Upper lobe of right lung (tissue), 1 donor: ENCODE measurements at places on chromosomes 5 and 9. TPM values are rescaled to one million over a fixed set of nuclear protein-coding genes. Genes with fewer than 3 reads are reported as not detected.
A peak's percentile ranks its signal among the peaks of the same experiment; 100 is the strongest.

- H3K27ac ChIP-seq = peak within 1 kb of the TSS; percentile 82
- peaks cover 18% of the 10 kb centered on the region for H3K36me3 ChIP-seq
- no peaks in the 10 kb centered on the region for H3K27me3 ChIP-seq
- peak; percentile 94 for DNase-seq
Observed at GRCh38 chr9:34651876-34652601, at the start of gene IL11RA. Gene IL11RA, plus strand, starts transcription at chr9:34652185. Its CDS starts 3,033 bp downstream, at chr9:34655218.

DNA sequence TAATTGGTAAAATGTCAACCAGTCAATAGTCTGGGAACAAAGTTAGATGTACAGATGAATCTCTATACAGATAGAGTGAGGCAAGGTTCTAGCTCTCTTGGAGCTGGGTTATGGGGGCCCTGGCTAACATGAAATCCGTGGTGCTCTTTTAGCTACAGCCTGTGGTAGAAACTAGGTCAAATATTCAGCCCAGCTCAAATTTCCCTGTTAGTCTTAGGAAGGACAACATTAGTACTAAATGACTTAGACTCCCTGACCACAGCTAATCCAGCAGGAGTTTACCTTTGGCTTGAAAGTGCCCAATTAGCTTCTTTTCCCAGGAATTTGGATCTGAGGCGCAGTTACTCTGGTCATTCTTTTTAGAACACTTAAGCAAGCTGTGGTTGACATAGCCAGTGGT, 170.5 kb downstream of the DMRTA1 start:
- DNase-seq = no peak
- no peaks in the 10 kb centered on the region for H3K36me3 ChIP-seq
- no peak overlapping the region for H3K4me3 ChIP-seq
- no peaks in the 10 kb centered on the region for H3K27me3 ChIP-seq

GRCh38 chr9:79007701-79008483, 563.9 kb upstream of the TLE4 start:
- H3K4me1 ChIP-seq = no peaks in the 10 kb centered on the region
- no peak for DNase-seq
- H3K4me3 ChIP-seq = no peak overlapping the region
- no peaks in the 10 kb centered on the region for H3K36me3 ChIP-seq

GRCh38 chr5:128081111-128081851, 2.3 kb upstream of the SLC12A2 start:
- H3K4me1 ChIP-seq = peaks cover 17% of the 10 kb centered on the region
- no peaks in the 10 kb centered on the region for H3K36me3 ChIP-seq
- DNase-seq = no peak
- peak overlapping the region; percentile 85 for H3K4me3 ChIP-seq

- no peak overlapping the region for H3K27ac ChIP-seq
- H3K36me3 ChIP-seq = no peaks in the 10 kb centered on the region
- no peaks in the 10 kb centered on the region for H3K4me1 ChIP-seq
- no peak for DNase-seq
Observed at GRCh38 chr5:110304176-110304575, 422.3 kb downstream of the TMEM232 start.

- no peak overlapping the region for H3K27ac ChIP-seq
- no peaks in the 10 kb centered on the region for H3K4me1 ChIP-seq
- H3K27me3 ChIP-seq = no peaks in the 10 kb centered on the region
Observed at GRCh38 chr9:20238921-20239320, 383.4 kb downstream of the MLLT3 start.

- no peak overlapping the region for H3K4me3 ChIP-seq
- H3K27ac ChIP-seq = peak overlapping the region; percentile 31
- DNase-seq = peak; percentile 75
- H3K36me3 ChIP-seq = no peaks in the 10 kb centered on the region
Observed at GRCh38 chr5:139141446-139142204, 56.5 kb downstream of the SIL1 start.

DNA sequence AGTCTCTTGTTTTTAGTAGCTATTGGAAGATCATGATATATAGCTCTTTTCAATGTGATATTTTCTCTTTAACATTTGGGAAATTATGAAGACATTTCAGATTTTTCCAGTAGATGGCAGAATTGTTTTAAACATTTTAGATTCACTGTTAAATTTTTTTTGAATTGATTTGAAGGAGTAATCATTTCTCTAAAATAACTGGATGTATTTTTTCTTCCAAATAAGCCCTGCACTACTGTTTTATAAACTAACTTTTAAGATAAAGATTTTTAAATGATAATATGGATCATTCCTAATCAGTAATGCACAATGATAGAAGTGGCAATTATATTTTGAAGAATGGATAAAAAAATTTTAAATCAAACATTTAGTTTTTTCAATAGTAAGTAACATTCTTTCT, 14.2 kb downstream of the NDUFAF2 start:
- H3K4me3 ChIP-seq = no peak overlapping the region
- DNase-seq = no peak
- H3K4me1 ChIP-seq = no peaks in the 10 kb centered on the region
- H3K27me3 ChIP-seq = no peaks in the 10 kb centered on the region
- no peaks in the 10 kb centered on the region for H3K36me3 ChIP-seq
- no peak overlapping the region for H3K27ac ChIP-seq

DNA sequence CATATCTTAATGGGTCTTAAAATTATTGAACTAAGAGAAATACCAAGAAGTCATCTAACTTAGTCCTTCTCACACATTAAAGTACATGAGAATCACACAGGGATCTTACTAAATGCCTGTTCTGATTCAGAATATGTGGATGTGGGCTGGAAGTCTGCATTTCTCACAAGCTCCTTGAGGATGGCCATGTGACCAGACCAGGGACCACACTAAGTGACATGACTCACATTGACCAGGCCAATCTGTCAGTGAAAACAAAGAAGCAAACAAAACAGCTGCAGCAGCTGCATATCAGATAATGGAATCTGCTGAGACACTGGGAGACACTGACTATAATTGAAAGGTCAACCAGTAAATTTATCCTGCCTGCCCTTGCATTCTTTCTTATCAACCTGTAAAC, 110.5 kb downstream of the ADAMTS12 start:
- H3K4me1 ChIP-seq = no peaks in the 10 kb centered on the region
- no peak overlapping the region for H3K27ac ChIP-seq
- H3K4me3 ChIP-seq = no peak overlapping the region

DNA sequence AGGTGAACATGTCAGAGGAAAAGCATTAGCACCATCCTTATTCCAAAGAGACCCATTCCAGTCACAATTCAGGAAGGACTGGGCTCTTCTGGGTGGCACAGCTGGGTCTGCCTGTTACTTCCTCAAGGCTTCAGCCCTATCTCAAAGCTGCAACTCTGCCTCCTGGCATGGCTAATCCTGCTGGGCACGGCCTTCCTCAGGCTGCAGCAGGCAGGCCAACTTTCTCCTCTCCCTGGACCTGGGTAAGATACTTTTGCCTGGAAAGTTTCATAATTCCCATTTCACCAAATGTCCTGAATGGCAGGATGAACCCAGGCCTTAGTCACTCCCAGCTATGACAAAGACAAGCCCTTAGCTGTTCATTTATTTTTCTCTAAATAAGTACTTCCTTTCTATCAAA, 50.1 kb downstream of the MACROH2A1 start:
- peaks cover 66% of the 10 kb centered on the region for H3K36me3 ChIP-seq
- H3K27me3 ChIP-seq = no peaks in the 10 kb centered on the region
- no peak overlapping the region for H3K4me3 ChIP-seq
- peaks cover 3% of the 10 kb centered on the region for H3K4me1 ChIP-seq

NTRK2 gene
- 0.98 TPM for total RNA-seq

NELFB gene
- 47.2 TPM for total RNA-seq

ANKRD34B gene
- total RNA-seq = 0.35 TPM

RLN2 gene
- not detected for total RNA-seq

CBY3 gene
- total RNA-seq = not detected

LCN6 gene
- total RNA-seq = 21.5 TPM

MRPL50 gene
- 9.8 TPM for total RNA-seq

ZFP2 gene
- total RNA-seq = 2.1 TPM

TMEM245 gene
- total RNA-seq = 92.1 TPM

ROPN1L gene
- 1.9 TPM for total RNA-seq
